Fibroblast of skin of abdomen (primary cell): ENCODE measurements at places on chromosomes 7 and 10.

GRCh38 chr7:39186131-39186530 lies 208.4 kb downstream of the POU6F2 start:
- DNase-seq: no peak

DNA sequence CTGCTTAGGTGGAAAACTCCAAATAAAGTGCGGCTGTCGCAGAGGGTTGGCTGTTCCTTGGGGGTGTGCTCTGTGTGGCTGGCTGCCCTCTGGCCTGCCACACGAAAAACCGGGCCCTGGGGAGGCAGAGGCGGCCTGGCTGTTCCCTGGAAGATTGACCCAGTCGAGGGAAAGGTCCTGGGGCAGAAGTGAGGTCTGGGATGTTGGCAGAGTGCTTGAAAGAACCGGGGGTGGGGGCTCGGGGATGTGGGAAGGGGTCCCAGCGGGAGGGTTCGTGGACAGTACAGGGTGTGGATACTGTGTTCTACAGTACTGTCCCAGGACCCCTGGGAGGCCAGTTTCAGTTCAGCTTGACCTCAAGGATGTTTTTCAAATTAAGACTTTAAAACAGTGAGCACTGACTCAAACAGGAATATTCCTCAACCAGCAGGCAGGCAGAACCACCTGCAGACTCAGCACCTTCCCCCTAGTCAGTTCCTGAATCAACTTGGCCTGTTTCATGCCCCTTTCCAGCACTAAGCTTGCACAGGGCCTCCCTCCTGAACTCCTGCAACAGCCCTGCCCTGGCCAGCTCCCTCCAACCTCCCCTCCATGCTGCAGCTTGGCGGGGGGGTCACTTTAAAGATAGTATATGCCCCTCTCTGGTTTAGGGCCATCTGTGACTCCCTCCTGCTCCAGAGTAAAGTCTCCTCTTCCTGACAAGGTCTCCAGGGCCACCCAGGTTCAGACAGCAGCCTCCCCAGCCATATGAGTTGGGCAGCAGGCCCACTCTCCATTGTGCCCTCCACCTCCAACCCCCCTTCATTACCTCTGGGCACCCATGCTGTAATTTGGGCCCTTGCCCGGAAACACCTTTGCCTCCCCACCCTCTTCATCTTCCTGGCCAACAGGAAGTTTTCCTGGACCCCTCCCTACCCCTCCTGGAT lies 3.2 kb upstream of the ATP6V1F start:
- no peak for DNase-seq

DNA sequence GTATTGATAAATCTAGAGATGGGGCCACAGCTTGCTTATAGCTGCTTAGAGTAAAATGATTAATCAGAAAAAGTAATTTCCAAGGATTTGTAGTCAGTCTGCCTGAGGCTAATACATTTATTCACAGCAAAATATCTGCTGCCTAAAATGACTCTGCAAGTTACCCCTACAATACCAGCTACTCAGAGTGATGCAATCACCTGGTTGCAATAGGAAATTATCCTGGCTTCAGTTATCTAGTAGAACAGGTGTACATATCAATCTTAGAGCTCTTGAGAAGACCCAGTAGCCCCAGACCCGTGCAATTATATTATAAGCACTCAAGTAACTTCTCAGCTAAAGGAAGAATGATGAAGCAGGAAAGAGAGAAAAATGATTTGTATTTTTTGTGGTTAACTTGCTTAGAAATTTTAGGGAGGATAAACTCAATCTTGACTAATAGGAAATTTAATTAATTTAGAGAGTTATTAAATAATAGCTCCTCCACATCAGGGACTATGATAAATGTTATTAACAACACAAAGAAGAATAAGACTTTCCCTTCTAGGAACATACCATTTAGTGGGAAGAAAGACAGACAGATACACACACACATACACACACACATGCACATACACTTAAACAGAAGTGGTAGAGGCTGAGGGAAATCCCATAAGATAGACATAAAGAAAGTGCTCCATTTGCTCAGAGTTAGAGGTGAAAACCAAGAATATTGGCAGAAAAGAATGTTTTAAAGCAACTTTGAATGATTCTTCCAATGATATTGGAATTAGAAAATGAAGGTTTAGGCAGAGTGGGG lies 140.4 kb upstream of the PRSS1 start:
- no peak for DNase-seq

DNA sequence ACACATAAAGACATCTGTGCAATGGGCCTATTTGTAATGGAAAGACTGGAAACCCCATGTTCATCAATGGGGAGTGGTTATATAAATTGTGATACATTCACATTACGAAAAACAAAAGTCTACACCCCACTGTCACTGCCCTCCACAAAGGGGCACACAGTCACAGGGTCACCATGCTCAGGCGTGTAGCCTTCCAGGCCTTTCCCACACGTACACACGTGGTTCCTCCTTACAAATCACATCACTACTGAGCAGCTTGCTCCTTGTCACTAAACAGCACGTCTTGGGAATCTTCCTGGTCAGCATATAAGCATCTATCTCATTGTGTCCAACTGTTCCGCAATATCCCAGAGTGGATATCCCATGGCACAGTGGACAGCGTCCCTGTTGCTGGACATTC lies 163.1 kb downstream of the SLIT1 start:
- no peak for DNase-seq

- DNase-seq: peak; percentile 69
Measured at GRCh38 chr10:17784688-17785087, 24.5 kb upstream of the MRC1 start.
